Epithelial cell of prostate (primary cell): ENCODE measurements at places on chromosomes 3 and 15.

- DNase-seq: no peak
These were observed 517.1 kb upstream of the CCDC54 start for GRCh38 chr3:106860182-106860581.

DNA sequence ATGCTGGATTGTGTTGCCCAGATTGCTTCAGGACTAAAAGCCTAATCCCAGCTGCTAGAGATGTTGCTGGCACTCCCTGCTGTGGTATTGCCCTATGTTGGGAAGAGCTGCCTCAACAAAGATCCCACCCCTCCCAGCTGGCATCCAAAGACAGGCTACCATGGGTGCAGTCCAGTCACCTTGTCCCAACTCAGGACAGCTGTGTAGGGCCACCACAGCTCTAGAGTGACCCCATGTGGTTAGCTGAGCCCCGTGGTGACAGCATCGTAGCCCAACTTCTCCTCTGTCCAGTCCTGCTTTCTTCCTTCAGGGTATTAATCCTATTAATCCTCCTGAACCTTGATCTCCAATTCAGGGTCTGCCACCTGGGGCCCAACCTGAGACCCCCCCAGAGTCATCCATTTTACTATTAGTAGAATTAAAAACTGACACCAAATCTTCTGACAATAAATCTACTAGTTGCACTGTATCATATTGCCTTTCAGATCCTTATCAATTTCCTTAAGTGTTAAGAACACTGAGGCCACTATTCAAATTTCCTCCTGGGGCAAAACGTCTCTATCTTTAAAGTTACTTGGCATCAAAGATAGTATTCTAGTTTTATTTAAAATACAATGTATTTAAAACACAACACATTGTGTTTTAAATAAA lies 83.5 kb downstream of the AQP9 start:
- DNase-seq: no peak

DNA sequence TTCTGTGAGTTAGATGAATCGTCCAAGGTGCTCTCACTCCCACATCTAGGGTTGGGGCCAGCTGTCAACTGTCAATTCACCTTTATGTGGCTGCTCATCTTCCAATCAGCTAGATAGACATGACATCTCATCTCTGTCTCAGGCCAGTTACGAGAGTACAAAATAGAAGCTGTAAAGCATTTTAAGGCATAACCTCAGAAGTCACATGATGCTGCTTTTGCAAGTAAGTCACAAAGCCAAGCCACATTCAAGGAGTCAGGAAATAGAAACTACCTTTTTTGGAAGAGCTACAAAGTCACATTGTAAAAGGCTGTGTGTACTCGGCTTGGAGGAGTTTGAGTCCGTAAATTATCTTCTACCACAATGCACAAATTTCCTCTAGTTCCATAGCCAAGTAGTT lies 5.1 kb upstream of the CCR1 start:
- DNase-seq: no peak

GRCh38 chr3:42273361-42273760 lies 7.4 kb upstream of the CCK start:
- DNase-seq: no peak

- DNase-seq: no peak
These were observed 7.5 kb upstream of the IGSF10 start for GRCh38 chr3:151468284-151468917.

GRCh38 chr15:85616549-85617110 lies 178.1 kb downstream of the KLHL25 start:
- no peak for DNase-seq

- DNase-seq: no peak
These were observed 16.5 kb downstream of the MYH15 start for GRCh38 chr3:108493862-108494261.

DNA sequence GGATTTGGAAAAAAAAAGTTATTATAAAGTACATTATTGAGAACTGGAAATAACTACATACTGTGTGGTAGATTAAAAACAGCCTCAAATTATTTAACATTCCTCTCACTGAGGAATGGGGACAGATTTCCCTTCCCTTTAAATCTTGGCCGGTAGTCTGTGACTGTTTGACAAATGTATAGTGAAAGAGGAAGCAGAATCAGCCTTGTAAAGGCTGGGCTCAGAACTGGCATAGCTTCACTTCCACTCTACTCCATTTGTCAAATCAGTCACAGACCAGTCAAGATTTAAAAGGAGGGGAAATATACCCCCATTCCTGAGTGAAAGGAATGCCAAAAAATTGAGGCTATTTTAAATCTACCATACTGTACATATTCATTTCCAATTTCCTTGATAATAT lies 18.2 kb upstream of the B4GALT4 start:
- DNase-seq: no peak

DNA sequence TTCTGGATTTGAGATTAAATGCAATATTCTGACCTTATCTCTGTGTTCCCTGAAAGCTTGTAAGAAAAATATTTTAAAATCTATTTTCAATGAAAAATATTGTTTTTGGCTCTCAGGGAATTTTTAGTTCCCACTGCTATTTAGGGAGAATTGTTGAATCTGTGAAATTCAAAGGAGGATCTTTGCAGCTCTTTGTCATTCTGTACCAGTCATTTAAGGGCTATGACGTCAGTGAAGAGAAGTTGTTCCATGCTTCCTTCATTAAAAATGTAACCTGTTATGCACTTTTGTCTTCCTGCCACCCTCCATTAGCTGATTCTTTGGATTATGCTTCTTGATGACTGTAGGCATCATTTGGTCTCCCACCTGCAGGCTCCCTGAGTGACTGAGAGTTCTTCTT lies 427.8 kb upstream of the C2CD4B start:
- DNase-seq: no peak

DNA sequence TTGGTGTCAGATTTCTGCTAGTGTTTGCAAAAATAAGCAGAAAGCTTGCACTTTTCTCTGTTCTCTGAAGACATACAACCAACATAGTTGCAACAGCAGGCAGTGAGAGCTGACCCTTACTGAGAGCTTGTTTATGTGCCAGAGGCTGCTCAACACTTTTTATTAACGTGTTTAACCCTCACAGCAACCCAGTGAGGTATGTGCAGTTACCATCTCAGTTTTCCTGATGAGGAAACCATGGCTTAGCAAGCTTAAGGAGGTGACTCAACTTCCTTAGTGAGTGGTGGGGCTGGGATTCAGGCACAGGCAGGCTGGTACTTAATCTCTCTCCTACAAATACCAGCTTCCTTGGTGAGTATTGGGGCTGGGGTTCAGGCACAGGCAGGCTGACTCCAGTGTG lies 158.1 kb upstream of the CTDSPL start:
- peak; percentile 24 for DNase-seq

DNA sequence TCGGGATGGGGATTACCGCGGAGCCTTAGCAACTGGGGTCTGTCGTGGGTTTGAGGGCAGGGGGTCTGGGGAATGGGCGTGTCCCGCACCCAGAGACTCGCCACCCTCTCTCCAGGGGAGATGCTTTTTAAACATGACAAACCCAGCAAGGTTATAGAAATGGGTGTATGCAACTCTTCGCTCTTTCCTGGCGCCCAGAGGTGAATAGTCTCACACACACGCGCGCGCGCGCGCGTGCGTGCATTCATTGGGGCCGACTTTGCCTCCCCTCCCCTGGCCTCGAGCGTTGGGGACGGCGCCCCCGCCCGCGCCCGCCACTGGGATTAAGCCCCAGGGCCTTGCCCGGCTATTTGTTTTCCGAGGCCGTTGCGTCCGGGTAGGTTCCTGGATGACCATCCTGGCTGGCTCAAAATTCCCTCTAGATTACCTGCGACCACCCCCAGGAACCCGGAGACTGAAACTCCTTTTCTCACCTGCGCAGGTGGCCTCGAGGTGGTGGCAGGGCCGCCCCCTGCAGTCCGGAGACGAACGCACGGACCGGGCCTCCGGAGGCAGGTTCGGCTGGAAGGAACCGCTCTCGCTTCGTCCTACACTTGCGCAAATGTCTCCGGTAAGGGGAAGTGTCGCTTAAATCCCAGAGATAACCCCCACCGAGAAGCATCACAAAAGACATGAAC lies 777 bp downstream of the GPR160 start:
- DNase-seq: no peak

- DNase-seq: no peak
These were observed 58.1 kb upstream of the EIF5A2 start for GRCh38 chr3:170966495-170966894.

DNA sequence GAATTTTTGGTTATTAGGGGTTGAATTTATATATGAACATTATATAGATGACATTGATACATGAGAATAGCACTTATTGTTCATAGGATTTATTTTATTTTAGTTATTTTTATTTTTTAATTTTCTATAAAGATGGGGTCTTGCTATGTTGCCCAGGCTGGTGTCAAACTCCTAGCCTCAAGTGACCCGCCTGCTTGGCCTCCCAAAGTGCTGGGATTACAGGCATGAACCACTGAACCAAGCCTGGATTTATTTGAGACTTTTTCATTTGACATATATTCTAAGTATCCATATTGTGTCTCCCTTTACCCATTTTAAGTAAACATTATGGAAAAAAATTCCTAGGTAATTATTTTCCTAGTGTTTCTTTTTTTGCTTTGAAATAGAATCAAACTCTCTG lies 12.5 kb downstream of the PAQR9 start:
- DNase-seq: no peak

DNA sequence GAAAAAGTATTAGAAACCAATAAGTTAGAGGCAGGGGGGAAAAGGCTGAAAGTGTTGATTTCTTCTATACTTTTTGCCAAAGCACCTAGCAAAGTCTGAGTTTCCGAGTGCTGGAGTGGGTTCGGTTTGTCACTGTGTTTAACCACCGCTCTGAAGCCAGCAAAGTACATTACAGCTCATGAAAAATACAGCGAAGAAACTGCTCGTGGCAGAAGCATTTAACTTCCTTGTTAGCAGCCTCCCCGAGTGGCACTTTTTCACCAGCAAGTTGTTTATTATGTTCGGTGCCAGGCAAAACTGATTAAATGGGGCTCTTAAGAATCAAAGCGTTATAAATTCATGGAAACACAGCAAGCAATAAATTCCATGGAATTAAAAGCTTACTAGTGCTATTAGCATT lies 313.6 kb downstream of the FOXP1 start:
- DNase-seq: no peak

GRCh38 chr15:72306211-72306785 lies 13.7 kb downstream of the CELF6 start:
- no peak for DNase-seq

DNA sequence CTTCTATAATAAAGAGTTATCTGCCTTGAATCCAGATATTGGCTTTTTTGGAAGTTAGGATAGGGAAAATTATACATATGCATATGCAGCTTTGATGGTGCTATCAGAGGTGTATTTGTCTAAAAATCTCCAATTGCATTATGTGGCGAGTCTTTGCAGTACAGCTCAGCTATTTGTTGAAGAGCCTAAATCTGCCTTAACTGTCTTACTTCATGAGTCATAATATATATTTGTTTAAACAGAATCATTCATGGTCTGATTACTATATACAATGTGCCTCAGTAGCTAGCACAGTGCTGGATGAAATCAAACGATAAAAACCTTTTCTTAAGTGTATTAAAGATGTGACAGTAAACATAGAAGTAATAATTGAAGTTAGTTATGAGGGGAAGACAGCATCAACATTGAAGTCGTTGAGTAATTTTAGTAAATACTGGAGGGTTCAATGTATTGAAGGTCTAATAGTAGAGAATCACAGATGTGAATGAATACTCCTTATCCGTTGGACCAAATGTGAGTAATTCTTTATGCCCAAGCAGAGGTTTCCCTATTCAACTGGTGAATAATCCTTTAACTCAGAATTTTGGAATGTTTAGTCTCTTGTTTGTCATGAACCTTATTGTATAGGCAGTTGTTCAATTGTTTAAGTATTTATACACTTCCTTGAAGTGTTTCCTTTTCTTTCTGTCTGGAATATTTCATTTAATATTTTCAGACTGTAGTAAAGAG lies 74.8 kb upstream of the NAALADL2 start:
- peak; percentile 3 for DNase-seq

DNA sequence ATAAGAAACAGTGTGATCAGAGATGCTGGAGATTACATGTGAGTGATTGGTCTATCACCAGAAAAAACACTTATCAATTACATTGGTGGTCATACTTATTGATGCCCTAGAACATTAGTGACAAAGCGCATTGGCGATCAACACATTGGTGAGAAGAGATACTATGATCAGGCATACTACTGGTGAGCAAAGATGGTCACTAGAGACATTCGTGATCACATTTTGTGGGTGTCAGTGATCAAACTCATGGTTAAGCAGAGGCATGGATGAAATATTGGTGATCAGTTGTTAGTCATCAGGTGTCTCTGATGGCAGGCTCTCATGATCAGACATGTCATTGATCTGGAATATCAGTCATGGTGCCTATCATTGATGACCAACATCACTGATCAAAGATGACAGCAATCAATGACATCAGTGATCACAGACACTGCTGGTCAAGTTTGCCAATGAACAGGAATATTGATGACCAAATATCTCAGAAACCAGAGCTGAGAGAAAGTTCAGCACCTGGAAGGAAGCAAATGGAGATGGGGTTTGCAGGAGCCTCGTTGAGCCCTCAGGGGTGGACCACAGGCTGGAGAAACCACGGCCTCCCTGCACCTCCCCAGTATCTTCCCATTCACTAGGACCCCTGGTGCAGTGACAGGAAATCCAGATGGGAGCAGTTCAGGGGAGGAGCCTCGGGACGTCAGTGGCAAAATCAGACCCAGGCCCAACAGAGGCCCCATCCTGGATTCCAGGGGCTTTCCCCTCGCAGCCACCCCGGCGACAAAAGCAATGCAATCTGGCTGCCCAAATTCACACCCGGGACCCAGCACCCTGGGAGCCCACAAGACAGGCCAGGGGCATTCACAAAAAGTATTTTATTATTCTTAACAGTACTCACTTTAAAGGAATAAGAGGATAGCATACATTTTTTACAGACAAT lies 12.2 kb upstream of the DNAJB8 start:
- no peak for DNase-seq

DNA sequence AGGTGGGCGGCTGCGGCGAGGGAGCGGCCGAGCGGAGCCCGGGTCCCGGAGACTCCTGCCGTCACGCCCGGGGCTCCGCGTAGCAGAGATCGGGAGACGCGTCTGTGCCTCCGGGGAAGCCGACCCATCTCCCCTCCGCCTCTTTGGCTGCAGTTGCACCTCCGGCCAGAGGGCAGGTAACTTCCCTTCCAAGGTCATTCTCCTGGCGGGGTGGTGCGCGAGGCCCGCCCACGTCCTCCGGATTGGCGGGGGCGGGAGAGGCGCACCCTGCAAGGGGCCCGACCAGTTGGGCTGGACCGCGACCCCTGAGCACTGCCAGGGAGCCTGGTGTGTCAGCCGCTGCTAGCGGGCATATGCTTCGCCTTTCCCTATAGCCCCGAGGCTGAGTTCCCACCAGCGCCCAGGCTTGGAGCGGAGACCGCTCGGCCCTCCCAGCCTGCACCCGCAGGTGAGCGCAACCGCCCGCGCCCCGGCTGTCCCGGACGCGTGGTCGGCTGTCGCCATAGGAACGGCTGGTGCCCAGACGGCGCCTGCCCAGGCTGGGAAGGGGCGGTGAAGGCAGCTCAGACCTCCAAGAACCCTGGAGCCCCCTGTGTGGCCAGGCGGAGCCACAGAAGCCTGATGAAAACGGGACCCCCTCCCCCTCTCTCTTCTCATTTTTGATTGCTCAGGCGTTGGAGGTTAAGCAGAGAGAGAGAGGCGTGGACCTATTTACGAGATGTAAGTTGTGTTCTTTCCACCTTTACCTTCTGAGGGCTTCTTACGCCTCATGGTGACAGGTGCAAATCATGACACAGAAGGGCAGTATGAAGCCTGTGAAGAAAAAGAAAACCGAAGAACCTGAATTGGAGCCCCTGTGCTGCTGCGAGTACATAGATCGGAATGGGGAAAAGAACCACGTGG lies 453 bp downstream of the ZDHHC23 start:
- DNase-seq: no peak

GRCh38 chr3:141981084-141981483 lies 104.6 kb downstream of the ATP1B3 start:
- no peak for DNase-seq
